Activated T-helper 1 cell treated with Interleukin-2 at 50 U/mL for 16 hours (primary cell): ENCODE measurements at places on chromosomes 3 and 15.

DNA sequence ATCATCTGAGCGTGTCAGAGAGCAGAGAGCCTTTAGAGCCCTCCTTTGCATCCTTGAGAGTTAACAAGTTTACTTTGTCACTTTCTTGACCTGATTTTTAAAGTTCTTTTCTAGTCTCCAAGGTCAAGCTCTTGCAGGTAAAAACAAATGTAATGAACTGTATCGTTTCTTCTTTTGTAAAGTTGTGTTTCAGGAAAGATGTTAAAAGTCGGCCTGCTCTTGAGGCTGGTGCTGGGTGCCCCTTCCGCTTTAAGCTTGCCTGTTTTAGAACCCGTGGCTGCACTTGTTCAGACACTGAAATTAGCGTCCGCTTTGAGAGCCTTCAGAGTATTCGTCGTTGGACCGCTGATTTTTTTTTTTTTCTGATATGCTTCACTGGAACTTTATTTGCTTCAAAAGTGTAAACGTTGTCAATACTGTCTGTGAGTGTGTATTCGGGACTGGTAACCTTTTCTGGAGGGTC, 52.6 kb upstream of the ULK4 start:
- DNase-seq, result no peak

- DNase-seq, result no peak
Observed at GRCh38 chr3:43289401-43289800, 3.1 kb downstream of the SNRK start.

DNA sequence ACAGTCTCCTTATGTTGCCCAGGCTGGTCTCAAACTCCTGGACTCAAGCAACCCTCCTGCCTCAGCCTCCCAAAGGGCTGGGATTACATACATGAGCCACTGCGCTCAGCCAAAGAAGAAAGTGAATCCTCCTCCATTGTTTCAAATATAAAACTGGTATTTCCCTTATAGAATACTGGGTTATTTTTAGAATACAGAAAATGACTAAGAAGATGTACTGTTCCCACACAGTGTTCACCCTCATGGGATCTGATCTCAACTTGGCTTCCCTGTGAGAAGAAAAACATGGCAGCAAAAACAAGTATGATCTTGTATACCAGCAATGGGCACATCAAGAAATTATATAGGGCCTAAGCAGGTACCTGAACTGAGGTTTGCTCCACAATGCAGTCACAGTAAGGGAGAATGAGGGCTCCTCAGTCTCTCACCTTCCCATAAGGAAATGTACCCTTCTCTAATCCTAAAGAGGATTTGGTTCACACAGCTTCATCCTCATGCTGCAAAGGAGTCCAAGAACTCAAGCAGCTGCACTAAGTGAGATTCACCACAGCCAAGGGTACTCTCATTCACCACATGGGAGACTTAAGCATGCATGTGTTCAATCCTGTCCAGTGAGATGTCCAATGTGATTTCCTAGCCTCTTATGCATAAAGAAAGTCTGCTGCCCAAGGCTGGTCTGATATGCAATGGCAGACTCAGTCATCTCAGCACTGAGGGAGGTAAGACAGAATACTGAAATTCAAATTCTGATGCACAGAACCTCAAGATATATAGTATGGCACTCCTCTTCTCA, 25.8 kb downstream of the USP4 start:
- DNase-seq, result no peak

DNA sequence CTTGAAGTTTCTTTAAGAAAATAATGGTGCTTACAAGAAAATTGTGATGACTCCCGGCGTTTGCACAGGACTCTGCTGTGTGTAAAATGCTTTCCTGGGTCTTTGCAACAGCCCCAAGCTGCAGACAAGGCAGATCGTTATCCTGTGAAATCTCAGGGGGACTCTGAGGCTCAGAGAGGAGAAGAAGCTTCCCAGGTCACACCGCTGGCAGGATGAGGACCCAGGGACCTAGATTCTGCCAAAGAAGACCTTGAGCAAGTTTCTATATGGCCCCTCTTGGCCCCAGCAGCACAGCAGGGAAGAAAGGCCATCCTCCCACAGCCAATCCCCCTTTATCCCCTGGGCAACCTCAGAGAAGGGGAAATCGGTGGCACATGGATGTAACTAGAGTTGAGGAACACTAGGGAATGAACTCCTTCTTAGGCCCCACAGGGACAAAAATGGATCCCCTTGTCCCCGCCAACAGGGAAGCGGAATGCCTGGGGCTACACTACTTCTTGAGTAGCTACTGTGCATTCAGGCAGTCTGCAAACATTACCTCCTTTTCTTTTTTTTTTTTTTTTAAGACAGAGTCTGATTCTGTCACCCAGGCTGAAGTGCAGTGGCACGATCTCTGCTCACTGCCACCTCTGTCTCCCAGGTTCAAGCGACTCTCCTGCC, 72.8 kb downstream of the CPN2 start:
- DNase-seq, result no peak

- DNase-seq, result no peak
Observed at GRCh38 chr15:94526071-94526689, 294.8 kb downstream of the MCTP2 start.

GRCh38 chr15:49987198-49987785, 131.7 kb downstream of the ATP8B4 start:
- DNase-seq, result no peak

GRCh38 chr15:79436037-79436780, 4.1 kb downstream of the MINAR1 start:
- DNase-seq, result no peak

GRCh38 chr3:107581230-107581629, 58.5 kb downstream of the BBX start:
- no peak for DNase-seq

GRCh38 chr15:58201516-58201915, 63.3 kb downstream of the AQP9 start:
- DNase-seq, result no peak

DNA sequence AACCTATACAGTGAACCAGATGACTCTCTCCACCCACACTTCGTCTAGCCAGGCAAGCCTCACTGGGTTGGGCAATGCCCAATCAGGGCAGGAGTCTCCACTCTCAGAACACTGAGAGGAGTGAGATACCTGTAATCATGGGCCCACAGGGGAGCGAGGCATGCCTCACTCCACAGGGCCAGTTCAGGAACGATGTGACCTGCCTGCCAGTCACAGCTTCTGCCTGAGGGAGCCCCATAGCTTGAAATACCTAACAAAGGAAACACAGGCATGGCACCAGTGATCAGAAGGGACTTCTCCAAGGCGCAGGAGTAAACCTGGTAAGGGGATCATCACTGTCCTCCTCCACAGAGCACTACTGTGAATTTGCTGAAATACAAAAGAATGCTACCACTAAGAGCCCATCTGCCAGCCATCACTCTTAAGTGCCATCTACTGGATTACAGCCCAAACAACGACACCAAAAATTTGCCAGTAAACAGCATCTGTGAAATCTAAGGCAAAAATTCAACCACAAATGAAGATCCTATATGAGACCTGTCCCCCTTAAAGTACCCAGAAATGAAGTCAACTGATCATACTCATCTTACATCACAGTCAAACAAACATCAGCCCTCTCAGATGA, 689.9 kb upstream of the SEMA6D start:
- no peak for DNase-seq

- DNase-seq, result no peak
Observed at GRCh38 chr3:157336252-157337009, 100.2 kb upstream of the PTX3 start.

GRCh38 chr15:74791007-74791406, 9.1 kb downstream of the CSK start:
- no peak for DNase-seq

DNA sequence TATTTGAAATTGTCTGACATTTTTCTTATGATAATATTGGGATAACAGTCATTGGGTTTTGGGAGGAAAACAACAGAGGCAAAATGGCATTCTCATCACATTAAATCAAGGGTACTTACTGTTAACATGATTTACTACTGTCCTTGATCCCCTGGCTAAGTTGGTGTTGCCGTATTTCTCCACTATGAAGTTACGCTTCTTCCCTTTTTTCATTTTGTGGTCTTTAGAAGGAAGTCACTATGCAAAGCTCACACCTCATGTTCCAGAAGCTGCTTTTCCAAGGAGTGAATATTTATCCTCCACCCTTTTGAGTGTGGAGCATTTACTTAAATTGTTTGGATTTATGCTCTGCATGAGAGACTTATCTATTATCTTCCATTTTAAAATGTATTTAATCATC, 63.7 kb downstream of the ALCAM start:
- no peak for DNase-seq

- DNase-seq, result no peak
Observed at GRCh38 chr3:123083383-123084124, 16.7 kb downstream of the PDIA5 start.

- DNase-seq, result no peak
Observed at GRCh38 chr15:38398134-38398533, 55.8 kb upstream of the FAM98B start.

GRCh38 chr3:70737666-70738290, 425.3 kb upstream of the MDFIC2 start:
- no peak for DNase-seq

DNA sequence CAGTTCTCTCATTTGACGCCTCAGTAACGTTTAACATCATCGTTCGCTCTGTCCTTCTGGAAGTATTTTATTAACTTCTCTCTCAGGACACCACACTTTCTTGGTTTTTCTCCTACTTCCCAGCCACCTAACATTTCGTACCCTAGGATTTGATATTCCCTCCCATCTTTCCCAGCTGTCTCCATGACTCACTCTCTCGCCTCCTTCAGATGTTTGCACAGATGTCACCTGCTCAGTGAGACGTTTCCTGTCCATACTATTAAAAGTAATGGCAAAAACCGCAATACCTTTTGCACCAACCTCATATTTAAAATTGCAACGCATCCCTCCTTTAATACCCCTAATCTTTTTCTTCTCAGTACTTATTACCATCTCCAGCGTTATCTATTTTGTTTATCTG, 62.1 kb upstream of the SPRED1 start:
- DNase-seq, result no peak

- no peak for DNase-seq
Observed at GRCh38 chr3:69604735-69605450, 134.4 kb upstream of the MITF start.

DNA sequence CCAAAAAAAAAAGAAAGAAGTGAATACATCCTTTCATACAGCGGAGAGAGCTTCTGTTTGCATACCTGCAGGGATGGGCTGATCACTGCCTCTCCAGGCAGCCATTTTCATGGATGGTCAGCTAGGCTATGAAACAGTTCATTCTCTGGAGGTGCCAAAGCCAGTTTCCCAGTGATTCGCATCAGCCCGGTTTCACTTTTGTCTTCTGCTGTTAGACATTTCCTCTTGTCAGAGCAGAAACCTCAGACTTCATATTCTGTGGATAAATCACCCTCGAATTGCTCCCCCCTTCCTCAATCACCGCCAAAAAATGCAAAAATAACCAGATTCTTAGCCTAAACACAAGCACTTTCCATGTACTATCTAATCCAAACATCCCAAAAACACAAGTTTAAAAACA, 225.6 kb downstream of the ADAMTS9 start:
- no peak for DNase-seq

DNA sequence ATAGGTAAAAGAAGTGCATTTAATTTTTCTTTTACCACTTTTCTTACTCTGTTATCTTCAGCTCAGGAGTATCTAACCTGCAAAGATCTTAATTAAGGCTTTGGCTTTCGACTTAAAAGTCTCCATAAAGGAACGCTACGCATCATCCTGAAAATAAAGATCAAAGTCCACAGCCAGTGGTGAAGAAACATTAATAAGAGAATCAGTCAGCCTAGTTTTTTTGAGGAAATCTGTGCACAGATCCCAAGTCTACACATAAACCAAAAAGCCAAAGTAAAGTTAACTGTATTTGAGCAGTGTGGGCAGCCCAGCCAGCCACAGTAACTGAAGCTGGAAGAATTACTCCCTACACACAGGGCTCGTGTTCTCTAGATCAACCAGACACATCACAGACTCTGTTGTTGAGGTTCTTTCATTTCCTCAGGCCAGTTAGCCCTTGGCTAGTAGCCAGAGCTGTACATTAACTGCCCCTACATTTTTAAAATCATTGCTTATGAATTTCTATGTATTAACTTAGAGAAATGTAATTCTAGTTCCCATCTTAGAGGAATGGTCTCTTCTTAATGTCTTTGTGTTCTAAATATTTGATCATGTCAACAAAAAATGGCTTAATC, 6.9 kb downstream of the LRRC2 start:
- no peak for DNase-seq
